Renal cortical epithelial cell (primary cell): ENCODE measurements at places on chromosomes 4 and X. TPM values are rescaled to one million over a fixed set of nuclear protein-coding genes. Genes with fewer than 3 reads are reported as not detected.

Gene CSAG3
- total RNA-seq = not detected in 2 replicates

Gene MAOB
- total RNA-seq = 0.52 and 21.6 TPM in 2 replicates

Gene PPA2
- total RNA-seq = 117 and 129 TPM in 2 replicates

Gene SULT1E1
- total RNA-seq = 0.30 TPM in 1 of 2 replicates, not detected in the other

Gene ARR3
- not detected in 2 replicates for total RNA-seq

Gene ZNF674
- total RNA-seq = 2.8 and 5.4 TPM in 2 replicates

GRCh38 chrX:10519761-10520160, 100.6 kb downstream of the MID1 start:
- DNase-seq = no peak

- peak; percentile 16 for DNase-seq
Measured at GRCh38 chr4:131459430-131460101, 1689.5 kb upstream of the PCDH10 start.

GRCh38 chr4:40991908-40992307, 222.4 kb downstream of the APBB2 start:
- no peak for DNase-seq

DNA sequence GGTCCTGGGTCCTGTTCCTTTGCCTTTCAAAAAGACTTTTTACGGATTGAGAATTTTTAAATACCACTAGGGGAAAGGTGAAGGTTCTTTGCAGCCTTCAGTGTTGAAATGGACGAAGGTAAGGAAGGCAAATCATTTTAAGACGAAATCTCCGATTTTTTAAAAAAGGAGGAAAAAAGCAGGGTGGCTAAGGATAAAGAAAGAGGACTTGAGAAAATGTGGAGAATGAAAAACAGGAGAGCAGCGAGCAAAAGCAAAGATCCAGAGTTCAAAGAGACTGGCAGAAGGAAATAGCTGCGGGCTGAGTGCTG, 314 bp downstream of the EPHA5 start:
- DNase-seq = no peak

- DNase-seq = peak; percentile 49
Measured at GRCh38 chrX:18938710-18939109, 45.2 kb downstream of the PHKA2 start.

DNA sequence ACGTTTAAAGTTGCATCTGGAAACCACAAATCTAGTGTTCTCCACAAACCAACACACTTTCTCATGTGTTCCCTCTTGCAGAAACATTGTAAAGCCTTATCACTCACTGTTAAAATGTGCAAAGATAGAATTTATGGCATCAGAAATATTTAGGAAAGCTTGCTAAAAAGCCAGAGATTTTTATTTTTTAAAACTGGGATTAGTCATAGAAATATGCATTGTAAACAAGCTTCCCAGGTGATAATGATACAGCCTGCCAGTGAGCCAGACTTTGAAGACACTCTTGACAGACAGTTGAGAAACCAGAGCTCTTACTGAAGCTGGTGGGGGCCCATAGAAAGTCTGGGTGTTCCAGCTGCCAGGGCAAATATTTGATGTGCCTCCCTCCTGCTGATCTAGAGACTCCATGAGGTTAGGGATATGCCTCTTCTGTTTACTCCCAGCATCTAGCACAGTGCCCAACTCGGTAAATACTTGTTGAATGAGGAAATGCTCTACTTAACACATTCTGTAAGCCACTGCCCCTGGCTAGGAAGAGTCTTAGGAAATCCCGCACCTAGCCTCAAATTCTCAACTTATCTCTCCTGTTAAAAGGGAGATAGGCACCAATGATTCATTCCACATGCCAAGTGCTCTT, 179.0 kb upstream of the RASGEF1B start:
- peak; percentile 61 for DNase-seq

DNA sequence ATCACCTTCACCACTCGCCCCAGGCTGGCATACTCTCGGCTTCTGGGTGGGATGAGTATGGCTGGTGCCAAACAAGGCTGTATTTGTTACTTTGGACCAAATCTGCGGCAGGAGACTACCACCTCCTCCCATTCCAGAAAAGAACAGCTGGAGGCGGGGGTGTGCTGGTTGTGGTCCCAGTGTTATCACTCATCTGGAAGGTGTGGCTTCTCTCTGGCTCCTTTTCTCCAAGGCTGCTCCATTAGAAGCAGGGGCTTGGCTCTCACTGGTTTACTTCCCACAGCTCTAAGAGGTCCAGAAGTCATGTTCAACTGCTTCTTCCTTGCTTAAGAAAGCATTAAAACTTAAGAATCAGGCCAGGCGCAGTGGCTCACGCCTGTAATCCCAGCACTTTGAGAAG, 2.6 kb upstream of the TRIML2 start:
- no peak for DNase-seq

DNA sequence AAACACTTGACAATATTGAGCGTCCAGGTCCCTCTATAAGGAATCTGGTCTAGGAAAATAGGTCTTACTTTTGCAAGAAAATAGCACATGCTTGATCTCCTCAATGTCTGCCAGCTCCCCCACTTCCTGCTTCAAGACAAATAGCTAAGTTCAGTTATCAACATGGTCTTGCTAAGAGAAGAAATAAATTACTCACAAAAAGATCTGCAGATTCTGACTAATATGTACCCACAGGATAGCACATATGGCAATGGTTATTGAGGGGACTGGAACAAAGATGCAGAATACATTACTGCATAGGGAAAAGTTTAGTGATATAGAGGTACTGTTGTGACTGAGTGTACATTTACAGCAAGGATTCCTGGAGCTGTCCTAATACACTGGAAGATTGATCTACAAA, 457.5 kb upstream of the GRID2 start:
- no peak for DNase-seq

GRCh38 chrX:40094041-40094899, 3.5 kb downstream of the BCOR start:
- no peak for DNase-seq

- DNase-seq = peak; percentile 91
Measured at GRCh38 chr4:85807247-85807950, 332.4 kb downstream of the ARHGAP24 start.

- DNase-seq = no peak
Measured at GRCh38 chr4:123159479-123159878, 237.1 kb upstream of the NUDT6 start.

GRCh38 chr4:145213245-145213644, 32.9 kb upstream of the OTUD4 start:
- DNase-seq = no peak

DNA sequence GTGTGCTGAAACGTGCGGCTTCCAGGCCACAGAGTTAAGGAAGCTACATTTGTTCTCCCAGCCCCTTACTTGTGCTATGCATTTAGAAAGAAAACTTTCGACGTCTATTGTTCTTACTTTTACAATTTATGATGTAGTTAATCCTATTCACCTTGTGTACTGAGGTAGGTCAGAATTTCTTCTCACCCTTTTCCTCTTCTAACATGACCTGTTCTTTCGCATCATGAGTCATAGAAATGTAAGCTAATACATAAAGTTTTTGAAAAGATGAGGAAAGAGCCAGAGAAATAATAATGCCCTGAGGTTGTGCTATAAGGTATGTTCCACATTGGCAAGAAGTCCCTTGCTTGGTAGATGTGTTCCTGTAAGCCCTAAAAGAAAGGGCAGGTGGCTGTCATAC, 298.3 kb downstream of the TRIML1 start:
- DNase-seq = peak; percentile 36

DNA sequence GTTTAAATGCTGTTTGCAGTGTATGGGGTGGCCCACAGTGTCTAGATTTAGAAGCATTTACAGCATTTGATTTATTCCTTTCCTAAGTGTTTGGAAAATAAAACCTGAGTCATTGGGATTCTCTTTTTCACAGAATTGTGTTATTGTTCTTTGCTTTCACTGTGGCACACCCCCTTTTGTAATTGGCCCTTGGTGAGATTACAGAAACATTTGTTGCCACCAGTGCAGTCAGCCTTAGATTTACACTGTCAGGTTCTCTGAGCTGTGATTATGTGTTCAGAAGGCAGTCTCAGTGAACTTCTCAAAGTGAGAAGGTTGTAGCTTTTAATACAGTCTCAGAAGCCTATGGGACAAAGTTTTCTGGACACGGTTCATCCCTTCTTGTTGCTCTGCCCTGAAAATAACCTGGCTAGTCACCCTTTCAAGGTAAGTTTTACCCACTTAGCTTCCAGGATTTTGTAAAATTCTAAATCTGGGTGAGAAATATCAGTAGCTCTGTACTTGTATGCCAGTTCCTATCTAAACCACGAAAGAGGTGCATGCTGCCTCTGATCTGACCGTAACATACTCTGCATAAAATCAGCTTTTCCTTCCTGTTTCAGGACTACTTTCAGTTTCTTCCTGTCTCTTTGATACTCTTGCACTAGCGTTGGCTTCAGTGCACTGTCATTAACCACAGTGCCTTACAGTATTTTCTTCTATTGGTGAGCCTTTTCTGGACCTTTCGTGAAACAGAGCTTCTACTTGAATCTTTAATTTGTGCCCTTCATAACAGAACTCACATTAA, 12.6 kb downstream of the RUFY3 start:
- DNase-seq = peak; percentile 87

- peak; percentile 27 for DNase-seq
Measured at GRCh38 chr4:67751260-67751659, 2.9 kb downstream of the GNRHR start.
